ENCODE measurements at places on chromosomes 5 and 9.

GRCh38 chr9:89863141-89863540 is 258.3 kb downstream of the GADD45G start:
- DNase-seq: no peak

GRCh38 chr9:72635197-72635596 is 113.8 kb downstream of the TMC1 start:
- no peak for DNase-seq

DNA sequence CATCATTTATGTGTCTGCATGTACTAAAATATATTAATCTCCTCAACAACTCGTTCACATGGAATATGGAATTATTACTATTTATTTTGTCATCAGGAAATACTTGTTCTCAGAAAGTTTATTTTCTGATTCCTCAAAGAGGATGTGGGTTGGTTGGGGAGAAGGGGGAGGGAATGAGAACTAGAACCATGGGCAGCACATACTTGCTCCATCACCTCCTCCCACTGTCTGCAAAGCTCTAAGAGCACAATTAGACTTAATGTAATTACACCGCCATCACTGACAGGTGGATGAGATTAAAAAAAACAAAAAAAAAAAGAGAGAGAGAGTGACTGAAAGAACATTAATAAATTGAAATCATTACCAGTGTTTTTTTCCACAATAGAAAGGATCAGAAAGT is 98.2 kb downstream of the OXCT1 start:
- no peak for DNase-seq

DNA sequence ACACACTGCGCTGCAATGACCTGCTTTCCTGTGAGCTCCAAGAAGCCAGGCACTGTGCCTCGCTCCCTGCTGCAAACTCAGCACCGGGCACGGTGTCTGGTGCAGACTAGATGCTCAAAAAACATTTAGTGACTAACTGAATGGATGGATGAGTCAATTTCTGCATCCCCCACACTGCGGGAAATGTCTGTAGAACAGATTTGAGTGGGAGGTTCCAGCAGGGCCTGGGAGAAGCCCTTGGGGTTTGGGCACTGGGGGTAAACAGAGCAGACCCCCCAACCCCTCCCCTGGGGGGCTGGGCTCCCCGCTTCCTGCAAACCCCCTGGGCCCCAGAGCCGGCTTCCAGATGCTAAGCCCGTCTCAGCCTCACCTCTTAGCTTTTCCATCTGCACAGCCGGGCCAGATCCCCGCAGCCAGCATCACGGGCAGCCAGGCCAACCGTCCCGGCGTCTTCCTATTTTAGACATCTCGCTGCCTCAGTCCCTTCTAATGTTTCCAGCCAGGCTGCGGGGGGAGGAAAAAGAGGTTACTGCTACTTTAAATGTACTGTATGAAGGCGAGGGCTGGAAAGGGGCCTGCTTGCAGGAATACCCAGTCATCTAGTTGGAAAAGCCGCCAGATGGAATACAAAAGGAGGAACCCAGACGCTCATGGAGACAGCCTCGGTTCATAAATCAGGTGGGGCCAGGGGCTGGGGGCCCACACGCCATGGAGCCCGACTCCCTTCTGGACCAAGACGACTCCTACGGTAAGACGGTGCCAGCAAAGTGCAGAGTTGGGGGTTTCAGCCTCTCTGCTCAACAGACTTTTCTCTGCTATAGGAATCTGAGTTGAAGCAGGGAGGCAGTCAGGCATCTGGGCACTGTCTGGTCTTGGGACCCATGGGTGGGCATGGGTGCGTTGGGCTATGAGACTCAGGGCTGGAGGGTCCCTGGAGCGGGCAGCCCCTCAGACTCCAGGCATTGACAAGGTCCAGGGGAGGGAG is 67.1 kb upstream of the GGTA1 start:
- no peak for DNase-seq

GRCh38 chr9:92745881-92746280 is 18.8 kb downstream of the BICD2 start:
- no peak for DNase-seq

DNA sequence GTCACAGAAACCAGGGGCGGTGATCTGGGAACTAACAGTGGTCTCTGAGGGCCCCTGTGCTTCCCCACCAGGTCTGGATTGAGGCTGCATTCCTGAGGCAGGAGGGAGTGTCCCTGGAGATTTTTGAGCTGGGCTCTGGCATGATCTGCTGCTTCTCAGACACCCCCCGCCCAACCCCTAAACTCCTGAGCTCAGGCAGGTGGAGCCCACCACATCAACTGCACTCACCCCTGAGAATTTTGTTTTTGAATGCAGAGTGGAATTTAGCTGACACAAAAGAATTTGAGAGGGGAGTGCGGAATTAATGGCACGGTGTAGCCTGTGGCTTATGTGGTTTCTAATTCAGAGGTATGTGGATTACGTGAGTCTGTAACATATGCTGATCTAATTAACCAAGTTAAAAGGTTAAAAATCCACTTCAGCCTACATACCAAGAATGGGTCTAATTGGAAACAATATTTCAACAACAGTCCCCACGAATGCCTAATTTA is 23.9 kb upstream of the CTSL start:
- no peak for DNase-seq

DNA sequence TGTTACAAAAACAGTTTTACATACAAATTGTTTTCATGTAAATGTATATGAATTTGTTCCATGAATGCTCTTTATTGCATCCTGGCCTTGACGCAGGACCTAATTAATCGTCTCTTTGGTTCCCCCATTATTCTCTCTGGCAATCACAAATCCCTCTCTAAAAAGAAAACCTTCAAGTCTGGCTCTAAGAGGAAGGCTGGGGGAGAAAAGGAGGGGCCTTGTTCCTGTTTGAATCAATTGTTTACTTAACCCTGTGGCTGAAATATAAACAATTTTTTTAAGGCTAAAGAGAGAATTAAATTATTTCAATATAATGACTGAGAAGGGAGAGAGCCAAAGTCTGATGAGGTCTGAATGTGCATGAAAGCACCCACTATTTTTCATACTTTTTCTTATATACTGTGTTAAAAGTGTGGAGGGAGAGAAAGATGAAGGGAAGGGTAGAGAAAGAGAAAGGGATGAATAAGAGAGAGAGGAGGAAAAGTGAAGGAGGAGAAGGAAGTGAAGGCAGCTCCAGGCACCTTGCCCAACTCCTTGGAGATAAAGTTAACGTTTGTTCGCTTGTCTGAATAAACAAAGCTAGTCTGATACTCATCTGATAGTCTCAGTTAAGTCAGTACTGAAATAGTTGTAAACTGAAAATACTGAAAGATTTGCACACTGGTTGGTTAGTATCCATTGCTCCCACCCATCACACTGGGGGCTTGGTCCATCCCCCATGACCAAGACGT is 116.4 kb upstream of the SPDL1 start:
- no peak for DNase-seq

Data from liver (tissue), 10 donors.